Stimulated activated CD8-positive, alpha-beta memory T cell treated with anti-CD3 and anti-CD28 coated beads, Interleukin-4, amount 100 ng/mL, for 4 hours (primary cell): ENCODE measurements at places on chromosomes 7 and 10.

GRCh38 chr10:114995468-114996247, 57.7 kb downstream of the TRUB1 start:
- no peak for DNase-seq

DNA sequence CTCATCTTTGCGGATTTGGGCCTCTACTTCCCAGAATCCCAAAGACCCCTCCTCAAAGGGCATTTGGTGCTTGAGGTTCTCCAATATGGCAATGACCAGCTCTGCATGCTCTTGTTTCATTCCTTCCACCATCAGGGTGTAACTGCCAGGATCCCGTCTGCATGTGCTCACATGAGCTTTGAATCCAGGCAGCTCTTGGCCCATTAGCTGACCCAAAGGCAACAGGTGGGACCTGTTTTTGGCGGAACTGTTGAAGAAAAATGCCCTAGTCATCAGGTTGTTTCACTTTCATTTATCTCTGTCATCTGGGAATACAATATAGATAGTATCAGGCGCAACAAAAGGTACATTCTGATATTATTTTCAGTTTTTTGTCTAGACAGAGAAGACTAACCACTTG, 159.1 kb upstream of the TCF7L2 start:
- no peak for DNase-seq

- no peak for DNase-seq
Observed at GRCh38 chr7:158725506-158725800, 20.8 kb upstream of the NCAPG2 start.

DNA sequence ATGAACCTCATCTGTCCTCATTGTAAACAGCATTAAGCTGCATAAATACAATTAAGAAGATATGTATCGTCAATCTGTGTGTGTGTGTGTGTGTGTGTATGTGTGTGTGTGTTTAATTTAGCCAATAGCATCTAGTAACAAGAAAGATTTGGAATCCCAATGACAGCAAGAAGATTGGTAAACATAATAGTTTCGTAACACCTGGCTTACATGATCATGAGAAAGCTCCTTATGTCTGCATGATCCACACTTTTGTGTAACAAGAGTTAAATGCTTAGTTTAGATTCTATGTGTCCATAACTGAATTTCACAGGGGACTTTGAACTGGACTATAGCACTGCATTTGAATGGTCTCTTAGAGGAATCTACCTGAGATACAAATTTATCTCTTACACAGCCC, 191.0 kb upstream of the BET1 start:
- DNase-seq: no peak

- DNase-seq: no peak
Observed at GRCh38 chr7:155526225-155526624, 20.1 kb downstream of the CNPY1 start.

DNA sequence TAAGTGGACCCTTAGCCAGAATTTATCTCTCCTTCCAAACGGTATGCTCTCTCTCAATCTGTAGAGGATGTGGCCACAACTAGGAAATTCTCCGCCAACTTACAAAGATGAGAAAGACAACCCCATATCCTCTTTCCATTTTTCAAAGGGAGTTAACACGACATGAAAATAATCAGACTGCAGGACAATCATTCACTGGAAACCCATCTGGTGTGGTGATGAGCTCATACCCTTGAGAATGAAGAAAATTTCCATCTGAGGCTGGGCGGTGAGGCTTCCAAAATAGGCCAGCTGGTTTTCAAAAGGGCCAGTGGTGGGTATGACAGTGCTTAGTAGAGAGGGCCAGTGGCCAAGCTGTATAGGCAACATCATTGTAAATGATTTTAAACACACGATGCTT, 369.6 kb downstream of the FRMD4A start:
- DNase-seq: no peak
